ENCODE measurements at places on chromosomes 11 and 22.

GRCh38 chr11:32487270-32487669, 51.9 kb upstream of the WT1 start:
- DNase-seq, result no peak

DNA sequence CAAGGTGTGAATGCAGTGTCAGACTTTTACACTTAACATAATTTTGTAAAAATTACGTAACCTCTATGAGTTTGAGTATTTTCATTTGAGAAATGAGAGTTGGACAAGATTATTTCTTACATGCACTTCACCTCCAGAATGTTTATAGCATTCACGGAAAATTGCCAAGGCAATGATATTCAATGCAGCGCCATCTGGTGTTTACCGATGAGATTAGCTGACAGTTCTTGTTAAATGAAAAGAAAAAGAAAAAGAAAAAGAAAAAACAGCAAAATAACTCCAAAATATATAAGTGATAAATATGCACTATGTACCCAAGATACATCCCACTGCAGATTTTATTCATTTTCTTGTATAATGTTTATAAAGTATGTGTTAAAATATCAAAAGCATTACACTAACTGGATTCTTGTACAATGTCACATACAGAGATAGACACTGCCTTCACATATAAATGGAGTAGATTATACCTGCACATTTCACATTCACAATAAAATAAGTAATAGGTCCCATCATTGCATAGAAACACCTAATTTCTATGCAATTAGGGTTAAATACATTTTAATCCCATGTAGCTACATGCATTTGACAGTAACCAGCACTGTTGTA, 976.3 kb upstream of the FAT3 start:
- DNase-seq, result peak; percentile 4

DNA sequence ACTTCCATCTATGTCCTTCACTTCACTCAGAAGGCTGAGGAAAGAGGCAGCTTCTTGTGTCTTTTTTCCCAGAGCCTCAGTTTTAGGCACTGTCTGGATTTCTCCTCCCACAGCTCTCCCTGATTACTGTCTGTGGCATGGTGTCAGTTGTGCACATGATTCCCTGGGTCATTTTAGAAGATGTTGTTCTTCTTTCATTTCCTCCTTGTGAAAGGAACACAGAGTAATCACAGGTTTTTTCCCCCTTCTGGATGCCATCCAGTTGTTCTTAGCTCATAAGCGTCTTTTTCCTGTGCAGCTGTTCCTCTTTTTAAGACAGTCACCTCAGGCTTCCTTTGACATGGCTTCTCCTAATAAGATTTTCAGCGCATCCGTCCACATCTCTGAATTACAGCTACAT, 212.2 kb downstream of the FAM181B start:
- no peak for DNase-seq

DNA sequence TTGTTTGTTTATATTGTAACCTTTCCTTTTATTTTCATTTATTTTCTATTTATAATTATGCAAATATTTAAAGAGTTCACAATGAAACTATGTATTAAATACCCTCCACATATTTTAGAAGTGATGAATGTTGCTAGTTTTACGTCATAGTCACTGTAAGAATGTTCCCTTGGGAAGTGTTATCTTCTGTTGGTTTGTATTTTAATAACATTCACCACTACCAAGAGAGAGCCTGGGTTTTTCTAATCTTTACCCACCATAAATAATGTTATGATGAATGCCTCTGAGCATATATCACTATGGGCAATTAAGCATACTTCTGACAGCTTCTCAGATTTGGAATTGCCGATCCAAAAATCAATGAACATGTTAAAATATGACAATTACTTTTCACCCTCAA, 80.7 kb downstream of the GGT1 start:
- no peak for DNase-seq

DNA sequence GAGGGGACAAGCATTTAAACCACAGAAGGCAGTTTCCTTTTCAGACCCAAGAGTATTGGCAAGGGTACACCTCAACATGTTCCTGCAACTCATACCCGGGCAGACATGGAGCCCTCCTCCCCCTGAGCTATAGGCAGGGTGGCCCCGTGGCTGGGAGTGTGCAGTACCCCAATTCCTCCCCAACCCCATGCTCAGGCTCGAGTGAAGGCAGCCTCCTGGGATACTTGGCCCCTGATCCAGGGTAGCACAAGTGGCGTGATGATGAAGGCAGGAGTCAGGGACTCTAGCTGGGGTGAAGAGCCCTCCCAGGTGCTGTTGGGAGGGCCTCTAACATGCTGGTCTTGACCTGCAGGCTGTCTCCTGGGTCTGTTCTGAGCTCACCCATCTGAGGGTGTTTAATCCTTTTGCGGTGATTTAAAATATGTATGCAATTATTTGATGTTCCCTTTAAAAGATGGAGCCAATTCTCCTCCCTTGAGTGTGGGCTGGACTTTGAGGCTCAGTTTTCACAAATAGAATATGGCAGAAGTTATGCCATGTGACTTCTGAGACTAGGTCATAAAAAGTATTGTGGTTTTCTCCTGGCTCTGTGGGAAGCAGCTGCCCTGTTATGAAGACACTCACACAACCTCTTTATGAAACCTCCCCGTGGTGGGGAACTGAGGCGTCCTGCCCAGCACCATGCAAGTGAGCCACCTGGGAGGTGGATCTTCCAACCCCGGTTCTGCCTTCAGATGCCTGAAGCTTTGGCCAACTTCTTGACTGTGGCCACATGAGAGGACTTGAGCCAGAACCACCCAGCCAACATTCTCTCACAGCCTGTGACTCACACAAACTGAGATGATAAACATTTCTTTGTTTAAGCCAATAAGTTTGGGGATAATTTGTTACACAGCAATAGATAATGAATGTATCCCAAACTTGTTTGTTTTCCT, 54.7 kb upstream of the NECTIN1 start:
- DNase-seq, result no peak

- peak; percentile 44 for DNase-seq
Observed at GRCh38 chr11:112514011-112514740, 253.5 kb upstream of the PLET1 start.

GRCh38 chr22:29316141-29316828, 788 bp upstream of the RASL10A start:
- no peak for DNase-seq

GRCh38 chr11:61773356-61773755, 19.0 kb downstream of the TMEM258 start:
- no peak for DNase-seq

GRCh38 chr11:96124155-96124554, 200.2 kb upstream of the MTMR2 start:
- no peak for DNase-seq
